ENCODE measurements at places on chromosomes 16 and 17.

DNA sequence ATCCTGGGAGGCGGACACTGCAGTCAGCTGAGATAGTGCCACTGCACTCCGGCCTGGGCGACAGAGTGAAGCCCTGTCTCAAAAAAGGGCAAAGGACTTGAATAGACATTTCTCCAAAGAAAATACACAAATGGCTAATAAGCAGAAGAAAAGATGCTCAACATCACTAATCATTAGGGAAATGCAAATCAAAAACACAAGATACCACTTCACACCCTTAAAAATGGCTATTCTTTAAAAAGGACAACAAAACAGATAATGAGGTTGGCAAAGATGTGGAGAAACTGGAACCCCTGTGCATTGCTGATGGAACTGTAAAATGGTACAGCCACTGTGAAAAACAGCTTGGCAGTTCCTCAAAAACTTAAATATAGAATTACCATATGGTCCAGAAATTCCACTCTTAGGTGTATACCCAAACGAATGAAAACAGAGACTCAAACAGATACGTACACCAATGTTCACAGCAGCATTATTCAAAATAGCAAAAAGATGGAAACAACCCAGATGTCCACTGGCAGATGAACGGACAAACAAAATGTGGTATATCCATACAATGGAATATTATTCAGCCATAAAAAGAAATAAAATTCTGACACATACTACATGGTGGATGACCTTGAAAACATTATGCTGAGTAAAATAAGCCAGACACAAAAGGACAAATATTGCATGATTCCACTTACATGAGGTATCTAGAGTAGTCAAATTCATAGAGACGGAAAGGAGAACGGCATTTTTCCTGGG lies 35.5 kb downstream of the BRIP1 start:
- no peak for DNase-seq

DNA sequence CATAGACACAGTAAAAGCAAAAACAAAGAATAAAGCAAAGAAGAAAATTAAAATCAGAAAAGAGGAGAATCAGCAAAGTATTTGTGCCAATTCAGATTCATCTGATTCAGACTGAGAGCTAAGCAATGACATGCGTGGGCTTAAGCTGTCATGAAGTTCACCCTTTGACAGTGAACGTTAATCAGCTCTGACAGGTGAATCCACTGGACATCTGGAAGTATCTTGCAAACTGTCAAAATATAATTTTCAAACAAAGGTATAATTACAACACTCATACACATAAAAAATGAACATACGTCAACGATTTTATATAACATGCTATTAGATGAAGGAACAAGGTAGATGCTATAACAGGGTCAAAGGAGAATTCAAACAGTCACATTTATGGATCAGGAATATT lies 596.3 kb upstream of the SALL1 start:
- no peak for DNase-seq

DNA sequence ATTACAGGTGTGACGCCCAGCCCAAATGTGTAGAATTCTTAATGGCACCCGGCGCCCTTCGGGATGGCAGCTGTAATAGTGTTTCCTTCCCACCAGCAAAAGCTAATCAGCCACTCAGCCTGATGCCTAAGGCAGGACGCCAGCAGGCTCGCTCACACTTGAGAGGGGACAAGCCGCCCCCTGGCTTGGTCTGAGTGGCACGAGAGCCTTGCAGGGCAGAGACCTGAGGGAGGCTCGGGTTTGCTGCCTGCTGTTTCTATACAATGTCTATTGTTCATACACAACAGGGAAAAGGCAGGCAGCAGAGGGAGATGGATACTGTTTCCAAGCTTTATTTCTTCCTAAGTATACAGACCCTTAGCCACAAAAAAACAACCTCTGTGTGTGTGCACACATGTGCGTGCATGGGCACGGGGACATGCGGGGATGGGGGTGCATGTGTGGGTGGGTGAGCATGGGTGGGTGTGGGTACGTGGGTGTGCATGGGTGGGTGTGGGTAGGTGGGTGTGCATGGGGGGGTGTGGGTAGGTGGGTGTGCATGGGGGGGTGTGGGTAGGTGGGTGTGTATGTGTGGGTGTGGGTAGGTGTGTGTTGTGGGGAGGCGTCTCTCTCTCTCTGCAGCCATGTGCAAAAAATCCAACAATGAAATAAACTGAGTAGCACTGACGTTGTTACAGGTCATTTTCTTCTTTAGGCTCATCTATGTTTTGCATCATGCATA lies 10.0 kb downstream of the SLC38A8 start:
- DNase-seq = no peak

DNA sequence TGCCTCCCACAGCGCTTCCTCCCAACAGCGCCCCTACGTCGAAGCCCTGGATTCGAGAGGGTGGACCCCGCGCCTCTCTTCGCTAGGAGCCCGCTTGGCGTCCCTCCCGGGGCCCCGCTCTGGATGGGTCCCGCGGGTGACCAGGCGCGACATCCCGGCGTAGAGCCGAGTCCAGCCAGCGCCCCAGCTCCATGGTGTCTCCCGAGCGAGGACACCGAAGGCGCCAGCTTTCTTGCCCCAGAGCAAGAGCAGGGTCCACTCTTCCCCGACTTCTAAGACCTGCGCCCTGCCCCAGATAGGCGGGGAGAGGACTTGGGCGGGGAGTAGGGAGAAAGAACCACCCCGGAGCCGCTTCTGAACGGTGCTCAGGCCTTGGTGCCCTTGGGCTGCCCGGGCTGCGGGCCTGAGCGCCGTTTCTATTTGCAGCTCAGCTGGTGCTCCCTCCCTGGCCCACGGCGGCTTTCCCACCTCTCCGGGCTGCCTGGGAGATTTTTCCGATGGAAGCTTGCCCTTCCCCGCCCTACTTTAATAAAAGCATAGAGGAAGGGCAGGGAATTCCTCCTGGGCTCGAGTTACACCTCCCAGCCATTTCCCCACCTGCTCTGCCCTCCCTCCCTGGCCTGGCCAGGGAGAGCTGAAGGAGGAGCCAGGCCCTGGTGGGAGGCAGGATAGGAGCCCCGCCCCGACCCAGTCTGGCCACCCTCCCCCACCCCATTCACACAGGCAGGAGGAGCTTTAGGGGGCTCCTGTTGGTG lies 1.8 kb downstream of the MMP15 start:
- no peak for DNase-seq

GRCh38 chr17:37392024-37392590 lies 14.5 kb downstream of the ACACA start:
- DNase-seq = no peak

GRCh38 chr17:59786536-59787319 lies 79.3 kb downstream of the VMP1 start:
- DNase-seq = peak; percentile 98

GRCh38 chr17:36188891-36189306 lies 7.7 kb downstream of the CCL3L1 start:
- DNase-seq = peak; percentile 38

DNA sequence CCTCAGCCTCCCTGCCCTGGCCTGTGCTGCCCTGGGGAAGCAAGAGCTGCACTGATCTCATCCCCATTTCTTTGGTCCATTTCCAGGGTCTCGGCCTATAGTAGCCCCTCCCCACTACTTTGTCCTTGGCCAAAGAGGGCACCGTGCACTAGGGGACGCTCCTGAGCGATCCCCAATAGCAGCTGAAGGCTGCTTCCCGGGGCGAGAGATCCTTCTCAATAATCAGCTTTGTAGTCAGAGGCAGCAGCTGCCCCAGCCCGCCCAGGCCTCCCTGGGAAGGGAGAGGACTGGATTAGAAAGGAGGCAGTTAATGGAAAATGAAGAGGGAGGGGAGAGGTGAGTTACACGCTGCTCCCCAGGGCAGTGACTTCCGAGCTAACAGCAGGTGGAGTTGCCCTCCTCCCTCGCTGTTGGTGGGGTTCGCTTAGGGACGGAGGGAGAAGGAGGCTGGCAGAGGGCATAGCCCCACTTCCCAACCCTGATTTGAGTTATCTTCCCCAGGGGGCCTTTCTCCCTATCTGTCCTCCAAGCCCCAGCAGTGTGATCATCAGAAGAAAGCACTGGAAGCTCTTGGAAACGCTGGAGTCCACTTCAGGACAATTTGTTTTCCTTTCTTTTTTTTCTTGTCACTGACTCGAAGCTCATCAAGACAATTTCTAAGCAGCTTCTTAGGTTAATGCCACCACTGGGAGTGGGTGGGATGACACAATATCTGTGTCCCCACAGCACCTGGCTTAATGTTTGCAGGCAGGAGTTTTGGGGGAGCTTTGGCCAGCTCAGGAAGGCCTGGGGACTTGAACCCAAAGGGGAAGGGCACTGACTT lies 2.6 kb downstream of the MXRA7 start:
- no peak for DNase-seq

- no peak for DNase-seq
Observed at GRCh38 chr17:34793231-34793908, 167.9 kb downstream of the CCT6B start.

- no peak for DNase-seq
Observed at GRCh38 chr17:1089915-1090314, 89.9 kb downstream of the ABR start.

DNA sequence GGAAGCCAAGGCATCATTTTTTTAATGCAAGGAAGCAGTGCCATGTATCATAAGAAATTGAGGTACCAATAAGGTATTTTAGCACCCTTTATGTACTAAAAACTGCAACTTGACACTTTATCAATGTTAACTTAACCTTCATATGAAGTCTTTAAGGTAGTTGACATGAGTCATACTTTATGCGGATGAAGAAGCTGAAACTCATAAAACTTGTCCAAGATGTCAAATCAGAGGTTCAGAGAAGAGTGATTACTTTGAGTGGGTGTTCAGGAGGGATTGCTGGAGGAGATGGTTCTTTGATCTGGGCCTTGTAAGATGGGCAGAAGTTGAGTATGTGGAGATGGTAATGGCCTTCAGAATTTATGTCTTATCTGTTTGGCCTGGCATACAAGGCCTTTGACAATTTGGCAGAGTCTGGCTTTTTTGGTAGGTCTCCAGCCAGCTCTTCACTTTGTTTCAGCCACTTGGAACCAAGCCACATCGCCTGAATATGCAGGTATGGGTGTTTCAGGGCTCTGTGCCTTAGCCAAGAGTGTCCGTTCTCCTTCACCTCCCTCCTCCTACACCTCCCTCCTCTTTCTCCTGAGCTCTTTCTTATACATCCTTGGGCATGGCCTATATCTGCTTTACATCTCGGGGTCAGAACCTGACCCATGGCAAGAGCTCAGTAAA lies 23.7 kb downstream of the YPEL2 start:
- no peak for DNase-seq

- no peak for DNase-seq
Observed at GRCh38 chr17:954431-955164, 25.0 kb downstream of the NXN start.

GRCh38 chr17:78387977-78388941 lies 9.8 kb downstream of the PGS1 start:
- peak; percentile 18 for DNase-seq

GRCh38 chr16:83669456-83669855 lies 138.3 kb upstream of the HSBP1 start:
- DNase-seq = no peak

- DNase-seq = no peak
Observed at GRCh38 chr17:17718251-17718650, 37.0 kb downstream of the RAI1 start.

GRCh38 chr17:9878786-9879525 lies 26.1 kb downstream of the RCVRN start:
- DNase-seq = no peak

GRCh38 chr17:61476476-61477203 lies 24.4 kb downstream of the TBX4 start:
- no peak for DNase-seq

DNA sequence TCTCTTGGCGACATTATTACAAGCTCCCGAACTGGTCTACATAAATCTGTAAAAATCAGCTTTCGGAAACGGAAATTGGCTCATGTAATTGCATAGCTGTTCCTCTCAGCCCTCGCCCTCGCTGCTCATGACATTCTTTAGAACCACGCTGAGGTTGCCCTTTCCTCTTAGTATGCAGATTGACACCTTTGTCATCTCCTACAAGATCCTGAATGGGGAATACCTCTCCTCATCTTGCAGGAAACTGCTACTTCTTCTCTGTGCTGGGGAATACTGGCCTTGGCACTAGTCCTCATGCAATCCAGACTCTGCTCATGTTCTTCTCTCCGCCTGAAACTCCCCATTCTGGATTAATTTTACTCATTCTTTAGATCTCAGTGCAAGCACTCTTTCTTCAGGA lies 22.2 kb upstream of the CDH8 start:
- DNase-seq = no peak

GRCh38 chr16:55282441-55282840 lies 41.6 kb upstream of the IRX6 start:
- DNase-seq = no peak

DNA sequence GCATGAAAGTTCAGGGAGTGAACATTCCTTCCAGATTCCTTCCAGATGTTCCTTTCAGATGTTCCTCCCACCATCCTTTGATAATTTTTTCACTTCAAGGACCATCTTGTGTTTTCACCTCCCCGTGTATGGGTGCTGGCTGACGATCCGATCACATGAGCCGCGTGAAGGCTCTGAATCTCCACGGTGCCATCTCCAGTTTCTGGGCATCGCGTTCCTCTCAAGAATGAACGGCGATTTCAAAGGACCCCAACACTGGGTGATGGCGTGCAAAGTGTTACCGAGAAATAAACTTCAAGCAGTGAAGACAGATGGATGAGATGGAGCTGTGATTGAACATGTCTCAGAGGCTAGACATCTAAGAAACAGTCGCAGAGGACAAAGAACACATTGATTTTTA lies 245.3 kb downstream of the GSG1L start:
- DNase-seq = no peak

GRCh38 chr17:42845918-42846593 lies 1.7 kb downstream of the AOC2 start:
- peak; percentile 10 for DNase-seq

GRCh38 chr16:49453021-49453420 lies 79.4 kb downstream of the C16orf78 start:
- no peak for DNase-seq

GRCh38 chr17:17097763-17098345 lies 55.6 kb downstream of the MPRIP start:
- no peak for DNase-seq

DNA sequence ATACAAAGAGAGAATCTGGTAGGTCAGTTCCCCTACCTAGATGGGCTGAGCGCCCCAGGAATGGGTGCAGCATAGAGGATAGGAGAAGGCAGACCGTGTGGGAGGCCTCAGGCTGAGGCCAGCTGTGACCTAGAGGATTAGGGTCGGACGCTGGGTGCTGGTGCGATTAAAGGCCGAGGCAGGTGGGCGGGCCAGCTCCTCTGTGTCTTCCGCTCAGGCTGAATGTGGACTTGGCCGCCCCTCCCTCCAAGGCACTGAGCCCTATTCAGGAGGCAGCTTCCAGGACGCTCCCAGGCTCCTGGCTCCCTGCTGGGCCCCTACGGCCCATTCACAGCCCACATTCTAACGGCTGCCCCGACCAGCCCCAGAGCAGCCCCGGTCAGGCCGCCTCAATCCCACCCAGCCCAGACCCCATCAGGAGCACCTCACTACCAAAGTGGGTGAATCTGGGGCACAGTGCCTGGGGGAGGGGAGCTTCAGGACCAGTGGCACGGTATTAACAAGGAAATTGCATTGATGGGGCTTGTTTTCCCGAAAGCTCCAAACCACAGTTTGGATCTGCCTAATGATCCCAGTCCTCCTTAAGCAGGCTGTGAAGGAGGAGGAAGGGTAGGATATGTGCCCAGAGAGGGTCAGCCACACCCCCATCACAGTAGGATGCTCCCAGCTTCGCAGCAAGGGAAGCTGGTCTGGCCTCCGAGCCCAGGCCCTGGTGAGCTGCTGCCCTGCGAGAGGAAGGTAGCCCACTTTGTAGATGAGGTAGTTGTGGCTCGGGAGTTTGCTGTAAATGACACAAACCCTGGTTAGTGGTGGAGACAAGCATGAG lies 14.5 kb downstream of the RHBDL3 start:
- no peak for DNase-seq

GRCh38 chr17:11331547-11332513 lies 90.8 kb downstream of the SHISA6 start:
- no peak for DNase-seq
